ENCODE measurements at places on chromosomes 16 and 17. TPM values are rescaled to one million over a fixed set of nuclear protein-coding genes. Genes with fewer than 3 reads are reported as not detected.
A peak's percentile ranks its signal among the peaks of the same experiment; 100 is the strongest.

Gene MAPT
- total RNA-seq: 4.5 TPM

Gene MYH2
- not detected for total RNA-seq

Gene TBC1D3D
- total RNA-seq: 0.60 TPM

Gene CCR7
- not detected for total RNA-seq

DNA sequence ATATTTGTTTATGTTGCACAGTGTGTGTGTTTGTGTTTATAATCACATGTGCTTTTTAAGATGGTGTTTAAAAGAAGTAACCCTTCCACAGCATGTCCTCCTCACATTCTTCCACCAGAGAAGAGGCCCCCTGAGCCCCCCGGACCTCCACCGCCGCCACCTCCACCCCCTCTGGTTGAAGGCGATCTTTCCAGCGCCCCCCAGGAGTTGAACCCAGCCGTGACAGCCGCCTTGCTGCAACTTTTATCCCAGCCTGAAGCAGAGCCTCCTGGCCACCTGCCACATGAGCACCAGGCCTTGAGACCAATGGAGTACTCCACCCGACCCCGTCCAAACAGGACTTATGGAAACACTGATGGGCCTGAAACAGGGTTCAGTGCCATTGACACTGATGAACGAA lies 69.2 kb downstream of the CDK12 start:
- no peaks in the 10 kb centered on the region for H3K27me3 ChIP-seq
- no peaks in the 10 kb centered on the region for H3K4me1 ChIP-seq
- H3K4me3 ChIP-seq: no peak overlapping the region
- no peak overlapping the region for H3K27ac ChIP-seq
- H3K36me3 ChIP-seq: peaks cover 12% of the 10 kb centered on the region

- peaks cover 47% of the 10 kb centered on the region for H3K27me3 ChIP-seq
- H3K4me1 ChIP-seq: no peaks in the 10 kb centered on the region
- no peak for DNase-seq
- no peaks in the 10 kb centered on the region for H3K36me3 ChIP-seq
- H3K4me3 ChIP-seq: no peak overlapping the region
These were observed 621 bp upstream of the CSHL1 start for GRCh38 chr17:63911657-63912100.

DNA sequence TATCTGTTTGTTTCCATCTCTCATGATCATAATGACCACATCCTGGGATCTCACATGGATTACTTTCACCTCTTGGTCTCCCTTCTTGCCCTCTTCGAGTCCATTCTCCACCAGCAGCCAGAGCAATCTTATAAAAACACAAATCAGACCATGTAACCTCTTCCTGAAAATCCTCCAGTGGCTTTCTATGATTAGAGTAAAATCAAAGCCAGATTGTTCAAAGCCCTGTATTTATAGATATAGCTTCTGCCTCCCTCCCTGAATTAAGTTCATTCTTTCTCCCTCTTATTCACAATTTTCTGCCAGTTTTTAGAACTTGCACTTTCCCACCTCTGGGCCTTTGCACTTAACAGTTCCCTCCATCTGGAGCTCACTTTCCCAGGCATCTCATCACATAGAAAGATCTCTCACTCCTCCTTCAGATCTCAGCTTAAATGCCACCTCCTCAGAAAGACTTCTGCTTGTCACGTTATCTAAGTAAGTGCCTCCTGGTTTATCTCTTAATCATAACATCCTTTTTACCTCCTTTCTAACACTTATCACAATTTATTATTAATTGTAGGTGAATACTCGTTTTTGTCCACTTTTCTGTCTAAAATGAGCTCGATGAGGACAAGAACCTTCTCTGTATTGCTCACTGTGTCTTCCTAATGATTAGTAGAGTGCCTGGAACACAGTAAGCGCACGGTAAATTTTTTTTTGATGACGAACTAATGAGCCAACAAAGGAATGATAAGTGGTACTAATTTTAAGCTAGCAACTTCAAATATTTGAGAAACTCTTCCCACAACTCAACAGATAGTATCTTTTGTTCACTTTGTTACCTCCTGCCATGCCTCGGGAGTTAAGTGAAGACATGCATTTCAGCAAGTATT lies 80.5 kb downstream of the CYB561 start:
- H3K36me3 ChIP-seq: peaks cover 4% of the 10 kb centered on the region
- no peaks in the 10 kb centered on the region for H3K27me3 ChIP-seq
- no peak for DNase-seq
- H3K4me1 ChIP-seq: peaks cover 15% of the 10 kb centered on the region
- no peak overlapping the region for H3K27ac ChIP-seq

- no peaks in the 10 kb centered on the region for H3K27me3 ChIP-seq
- no peak overlapping the region for H3K27ac ChIP-seq
- peaks cover 8% of the 10 kb centered on the region for H3K4me1 ChIP-seq
These were observed 237.5 kb upstream of the PMFBP1 start for GRCh38 chr16:72409423-72409822.

GRCh38 chr17:5033352-5034015 lies 1.7 kb downstream of the SLC52A1 start:
- DNase-seq: no peak
- H3K27ac ChIP-seq: no peak overlapping the region
- no peak overlapping the region for H3K4me3 ChIP-seq
- peaks cover 35% of the 10 kb centered on the region for H3K27me3 ChIP-seq
- peaks cover 4% of the 10 kb centered on the region for H3K4me1 ChIP-seq

DNA sequence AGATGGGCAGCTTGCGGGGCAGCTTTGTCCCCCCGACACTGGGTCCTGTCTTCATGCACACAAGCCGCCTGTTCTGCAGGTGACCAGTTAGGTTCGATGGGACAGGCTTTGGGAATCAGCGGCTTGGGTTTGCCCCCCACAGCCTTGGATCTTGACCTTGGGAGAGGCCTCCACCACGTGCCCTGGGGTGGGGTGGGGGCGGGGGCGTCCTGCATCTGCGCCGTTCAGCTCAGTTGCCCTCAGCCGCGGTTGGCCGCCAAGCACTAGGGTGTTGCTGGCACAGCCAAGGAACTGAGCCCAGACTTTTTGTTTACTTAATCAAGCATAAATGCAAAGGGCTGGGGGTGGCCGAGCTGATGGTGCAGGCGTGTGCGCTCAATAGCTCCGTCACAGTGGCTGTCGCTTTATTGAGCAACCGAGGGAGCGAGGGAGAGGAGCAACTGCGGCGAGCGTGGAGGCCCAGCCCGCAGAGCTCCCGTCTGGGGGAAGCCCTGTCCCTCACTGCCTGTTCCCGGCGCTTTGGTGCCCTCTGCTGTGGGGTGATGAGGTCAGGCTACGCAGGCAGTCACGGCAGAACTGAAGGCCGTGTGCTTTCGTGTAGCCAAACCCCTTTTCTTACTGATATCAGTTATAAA lies 33.9 kb downstream of the JPH3 start:
- no peaks in the 10 kb centered on the region for H3K4me1 ChIP-seq

DNA sequence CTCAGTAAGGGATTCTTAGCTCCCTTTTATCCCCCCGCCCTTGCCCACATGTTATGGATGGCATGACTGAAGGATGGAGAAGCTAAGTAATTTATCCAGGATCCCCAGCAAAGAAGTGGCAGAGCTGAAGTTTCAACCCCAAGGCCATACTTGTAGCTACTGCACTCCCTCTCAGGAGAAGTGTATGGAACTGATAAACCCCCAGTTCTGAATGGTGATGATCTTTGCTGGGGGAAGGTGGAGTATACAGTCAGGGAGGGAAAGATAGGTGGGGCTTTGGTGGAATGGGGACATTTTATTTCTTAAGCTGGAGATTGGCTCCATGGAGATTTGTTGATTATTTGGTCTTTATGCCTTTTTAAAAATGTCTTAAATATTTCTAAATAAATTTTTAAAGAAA lies 58.3 kb downstream of the TNRC6C start:
- H3K27me3 ChIP-seq: no peaks in the 10 kb centered on the region
- H3K27ac ChIP-seq: no peak overlapping the region
- H3K4me1 ChIP-seq: peaks cover 11% of the 10 kb centered on the region
- no peak overlapping the region for H3K4me3 ChIP-seq
- no peaks in the 10 kb centered on the region for H3K36me3 ChIP-seq
- DNase-seq: no peak

- H3K4me1 ChIP-seq: peaks cover 10% of the 10 kb centered on the region
- peaks cover 54% of the 10 kb centered on the region for H3K27me3 ChIP-seq
- H3K36me3 ChIP-seq: no peaks in the 10 kb centered on the region
- no peak overlapping the region for H3K27ac ChIP-seq
- no peak for DNase-seq
- no peak overlapping the region for H3K4me3 ChIP-seq
These were observed 99.4 kb upstream of the SDK2 start for GRCh38 chr17:73743518-73744201.

- no peak overlapping the region for H3K4me3 ChIP-seq
- H3K27me3 ChIP-seq: peaks cover 20% of the 10 kb centered on the region
- DNase-seq: no peak
- H3K4me1 ChIP-seq: no peaks in the 10 kb centered on the region
- no peaks in the 10 kb centered on the region for H3K36me3 ChIP-seq
These were observed 44.1 kb upstream of the ACSF3 start for GRCh38 chr16:89049484-89050118.

- no peak for DNase-seq
- peak overlapping the region; percentile 54 for H3K4me3 ChIP-seq
- H3K4me1 ChIP-seq: peaks cover 20% of the 10 kb centered on the region
- H3K27me3 ChIP-seq: peaks cover 15% of the 10 kb centered on the region
These were observed 6.5 kb upstream of the MTMR4 start for GRCh38 chr17:58520843-58521430.

Data from type B pancreatic cell (in vitro differentiated cells).